ENCODE measurements at places on chromosomes 7 and 10.

GRCh38 chr10:75733135-75733890 is 301.9 kb downstream of the LRMDA start:
- no peak overlapping the region for H3K4me3 ChIP-seq
- H3K27ac ChIP-seq = no peak overlapping the region
- H3K27me3 ChIP-seq = no peaks in the 10 kb centered on the region

- H3K36me3 ChIP-seq = peaks cover 3% of the 10 kb centered on the region
- peak; percentile 40 for DNase-seq
These were observed 147.8 kb downstream of the MAD1L1 start for GRCh38 chr7:2084781-2085505.

GRCh38 chr10:70515035-70515667 is 36.6 kb downstream of the PALD1 start:
- no peaks in the 10 kb centered on the region for H3K27me3 ChIP-seq
- no peaks in the 10 kb centered on the region for H3K36me3 ChIP-seq
- H3K4me3 ChIP-seq = no peak overlapping the region
- no peak for DNase-seq
- no peaks in the 10 kb centered on the region for H3K4me1 ChIP-seq

DNA sequence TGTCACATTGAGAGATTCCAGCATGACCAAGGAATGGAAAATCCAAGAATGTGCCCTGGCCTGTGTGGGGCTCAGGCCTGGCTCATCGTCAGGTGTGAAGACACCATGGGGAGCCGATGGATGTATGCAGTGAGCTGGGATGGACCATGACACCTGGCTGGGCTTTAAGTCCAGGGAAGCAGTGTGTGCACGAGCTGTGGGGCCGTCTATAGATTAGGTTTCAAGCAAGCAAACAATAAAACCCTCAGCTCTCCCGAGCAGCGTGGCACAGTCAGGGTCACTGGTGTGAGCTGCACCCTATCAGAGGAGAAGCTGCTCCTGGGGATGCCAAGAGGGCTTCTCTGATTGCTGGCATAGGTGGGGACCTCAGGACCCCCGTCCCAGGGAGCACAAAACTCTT is 50.5 kb upstream of the DLG5 start:
- peaks cover 29% of the 10 kb centered on the region for H3K36me3 ChIP-seq
- no peaks in the 10 kb centered on the region for H3K27me3 ChIP-seq
- no peak for DNase-seq
- no peak overlapping the region for H3K27ac ChIP-seq
- H3K4me3 ChIP-seq = no peak overlapping the region

- no peaks in the 10 kb centered on the region for H3K36me3 ChIP-seq
- DNase-seq = peak; percentile 25
- H3K4me1 ChIP-seq = peaks cover 70% of the 10 kb centered on the region
These were observed 105.9 kb upstream of the ANLN start for GRCh38 chr7:36283711-36284130.

DNA sequence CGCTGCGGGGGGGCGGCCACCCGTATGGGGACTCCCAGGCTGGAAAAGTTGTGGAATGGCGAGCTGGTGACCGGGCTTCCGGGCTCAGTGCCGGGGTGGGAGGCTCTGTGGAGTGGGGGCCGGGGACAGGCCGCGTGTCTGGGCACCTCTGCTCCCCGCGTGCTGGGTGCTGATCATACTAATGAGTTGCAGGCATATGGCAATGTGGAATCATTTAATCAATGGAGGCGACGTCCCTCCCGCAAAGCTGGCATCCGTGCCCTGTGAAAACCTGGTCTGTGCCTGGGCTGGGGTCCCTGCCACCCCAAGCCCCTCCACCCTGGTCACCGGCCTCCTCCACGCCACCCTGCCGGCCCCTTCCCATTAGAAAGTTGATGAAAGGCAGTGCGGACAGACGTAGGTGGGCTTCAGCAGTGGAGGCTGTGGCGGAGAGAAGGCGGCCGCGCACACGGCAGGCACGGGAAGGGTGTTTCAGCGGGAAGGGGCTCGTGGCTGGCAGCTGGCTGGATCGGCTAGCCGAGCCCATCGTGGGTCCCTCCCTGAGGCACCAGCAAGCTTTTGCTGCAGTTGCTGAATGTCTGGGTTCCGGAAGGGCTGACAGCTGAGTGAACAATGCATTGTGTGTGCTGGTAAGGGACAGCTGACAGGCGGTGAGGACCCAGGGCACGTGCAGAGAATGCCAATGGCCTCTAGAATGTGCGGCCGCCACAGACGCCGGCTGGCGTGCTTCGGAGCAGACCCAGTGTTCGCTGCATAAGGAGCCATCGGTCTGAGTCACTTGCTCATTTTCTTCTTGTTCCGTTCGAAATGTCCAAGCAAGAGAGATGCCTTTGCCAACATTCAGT is 1.5 kb downstream of the ADGRA1 start:
- H3K27me3 ChIP-seq = no peaks in the 10 kb centered on the region
- H3K4me1 ChIP-seq = no peaks in the 10 kb centered on the region

All from T-cell (primary cell).